ENCODE measurements at places on chromosomes 6 and 20.

DNA sequence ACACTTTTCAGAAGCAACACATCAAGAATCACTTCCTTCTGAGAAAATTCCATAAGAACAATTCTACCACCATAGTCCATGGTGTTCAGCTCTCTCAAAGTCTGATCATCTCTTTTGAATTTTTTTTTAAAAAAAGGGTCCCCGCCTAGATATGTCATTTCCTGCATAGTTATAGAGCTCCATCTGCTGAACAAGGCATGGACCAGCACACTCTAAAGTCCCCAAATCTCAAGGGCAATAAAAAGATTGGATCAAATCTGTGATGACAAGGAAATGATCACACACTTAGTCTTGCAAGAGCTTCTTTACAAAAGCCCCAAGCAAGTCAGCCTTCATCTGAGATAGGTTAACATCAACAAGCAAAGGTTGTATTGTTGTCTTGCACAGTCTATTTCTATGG, 100.7 kb upstream of the STMND1 start:
- DNase-seq, result no peak

DNA sequence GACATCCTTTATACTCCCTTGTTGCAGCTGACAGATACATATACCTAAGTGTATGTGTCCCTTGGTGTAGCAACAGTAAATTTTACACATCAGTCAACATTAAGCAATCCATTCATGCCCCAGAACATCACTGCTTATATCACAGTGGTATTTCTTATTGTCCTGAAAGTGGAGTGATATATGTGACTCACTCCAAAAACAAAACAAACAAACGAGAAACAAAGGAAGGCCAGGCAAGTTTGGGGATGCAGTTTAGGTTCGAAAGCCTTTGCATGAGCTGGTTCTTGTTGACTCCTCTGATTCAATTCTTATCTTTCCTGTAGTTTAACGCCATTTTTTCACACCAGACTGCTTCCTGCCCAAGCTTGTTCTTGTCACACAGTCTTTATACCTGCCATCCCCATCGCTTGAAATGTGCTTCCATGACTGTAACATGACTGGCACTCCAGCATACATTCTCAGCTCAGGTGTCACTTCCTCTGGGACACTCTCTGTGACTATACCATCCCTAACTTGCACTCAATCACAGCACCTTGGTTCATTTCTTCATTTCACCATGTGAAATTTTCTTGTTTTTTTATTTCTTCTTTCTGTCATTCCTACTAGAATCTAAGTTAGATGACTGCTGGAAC, 125.0 kb upstream of the TSHZ2 start:
- no peak for DNase-seq

DNA sequence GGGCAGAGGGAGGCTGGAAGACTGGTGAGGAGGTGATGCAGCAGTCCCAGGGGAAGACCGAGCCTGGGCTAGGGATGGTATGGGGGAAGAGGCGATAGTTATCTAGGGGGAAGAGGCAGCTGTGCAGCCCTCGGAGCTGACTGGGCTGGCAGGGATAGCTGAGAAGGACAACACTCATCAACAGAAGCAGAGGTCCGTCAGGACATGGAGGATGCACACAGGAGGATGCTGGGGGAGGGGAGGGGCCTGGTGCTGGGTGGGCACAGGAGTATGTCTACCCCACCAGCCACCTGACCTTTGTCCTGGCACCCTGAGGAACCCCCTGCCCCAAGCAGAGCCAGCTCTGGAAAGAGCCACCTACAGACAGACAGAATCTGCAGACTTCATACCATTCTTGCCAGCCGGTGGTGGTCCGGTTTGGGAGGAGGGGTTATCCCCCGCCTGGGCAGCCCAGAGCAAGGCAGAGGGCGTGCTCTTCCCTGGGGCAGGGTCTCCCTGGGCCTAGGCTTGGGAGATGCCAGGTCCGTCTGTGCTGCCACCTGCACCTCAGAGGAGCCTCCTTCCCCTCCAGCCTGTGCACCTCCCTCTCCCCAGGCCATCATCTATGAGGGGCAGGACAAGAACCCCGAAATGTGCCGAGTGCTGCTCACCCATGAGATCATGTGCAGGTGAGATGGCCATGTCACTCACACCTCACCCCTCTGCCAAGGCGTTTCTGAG, 14.9 kb downstream of the EBF4 start:
- no peak for DNase-seq

GRCh38 chr6:119880840-119881239, 531.3 kb upstream of the MAN1A1 start:
- DNase-seq, result no peak

- DNase-seq, result no peak
These were observed 211.6 kb upstream of the SNX9 start for GRCh38 chr6:157611406-157611805.

All from choroid plexus epithelial cell (primary cell).